ENCODE measurements at places on chromosomes 4 and X.
A peak's percentile ranks its signal among the peaks of the same experiment; 100 is the strongest.

DNA sequence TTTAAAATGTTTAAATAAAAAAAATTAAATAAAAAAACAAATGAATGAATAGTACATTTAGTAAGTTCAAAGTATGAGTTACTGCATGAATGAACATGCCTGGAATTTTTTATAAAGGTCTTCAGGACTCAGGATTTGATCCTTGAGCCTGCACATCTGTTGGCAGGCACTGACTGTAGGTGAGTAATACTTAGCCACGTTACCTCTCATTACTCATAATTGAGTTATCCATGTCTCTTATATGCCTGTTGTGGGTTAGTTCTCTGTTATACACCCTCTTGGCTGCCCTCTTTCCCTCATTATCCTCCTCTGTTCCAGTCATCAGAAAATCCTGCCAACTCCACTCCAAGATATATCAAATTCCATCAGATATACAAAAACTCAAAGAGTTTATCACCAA lies 276.0 kb downstream of the FBXW7 start:
- DNase-seq, result peak; percentile 91

GRCh38 chr4:176300565-176300964 lies 19.2 kb upstream of the SPCS3 start:
- DNase-seq, result no peak

DNA sequence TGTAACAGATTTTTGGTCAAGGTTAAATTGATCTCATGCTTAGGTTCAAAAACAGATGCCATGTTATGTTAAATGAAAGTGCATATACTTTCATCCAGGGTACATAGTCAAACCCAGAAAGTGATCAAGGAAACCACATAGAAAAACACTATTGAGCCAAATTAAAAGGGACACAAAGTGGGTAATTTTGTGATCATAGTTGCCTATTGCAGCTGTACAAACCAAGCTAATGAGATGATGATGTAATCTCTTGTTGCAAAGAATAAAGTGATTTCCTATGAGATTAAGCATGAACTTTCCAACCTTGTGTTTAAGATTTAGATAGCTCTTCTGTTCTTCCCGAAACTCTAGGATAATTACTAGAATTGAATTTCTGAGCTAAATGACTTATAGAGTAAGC lies 20.2 kb upstream of the LIMCH1 start:
- no peak for DNase-seq

- DNase-seq, result no peak
Measured at GRCh38 chr4:149987330-149988086, 90.7 kb upstream of the DCLK2 start.

GRCh38 chr4:38205261-38205660 lies 245.1 kb downstream of the PTTG2 start:
- DNase-seq, result no peak

GRCh38 chr4:177400030-177400429 lies 42.2 kb downstream of the AGA start:
- peak; percentile 79 for DNase-seq

DNA sequence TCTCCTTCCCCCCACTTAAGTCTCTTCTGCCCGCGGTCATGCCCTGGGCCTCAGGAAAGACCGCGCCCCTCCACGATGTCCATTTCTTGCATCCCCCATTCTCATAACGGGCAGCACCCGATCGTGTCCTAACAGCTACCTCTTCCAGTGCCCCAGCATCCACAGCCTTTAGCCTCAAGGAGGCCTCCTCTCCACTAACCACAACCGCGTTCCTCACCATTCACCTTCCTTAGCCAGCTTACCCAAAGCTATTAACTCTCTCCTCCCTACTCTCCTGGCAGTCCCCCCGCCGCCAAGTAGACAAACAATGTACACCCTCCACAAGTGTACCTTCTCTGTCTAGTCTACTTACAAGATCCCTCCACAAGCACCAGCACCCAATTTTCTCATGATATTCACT lies 58.6 kb upstream of the PAGE5 start:
- no peak for DNase-seq

All from astrocyte (in vitro differentiated cells and primary cell).